Smooth muscle cell of the umbilical artery (primary cell): ENCODE measurements at places on chromosomes 7 and 10. TPM values are rescaled to one million over a fixed set of nuclear protein-coding genes. Genes with fewer than 3 reads are reported as not detected.

The SYT15 gene
- 0.05 and 0.59 TPM in 2 replicates for total RNA-seq

The UNC5B gene
- 43.4 and 46.3 TPM in 2 replicates for total RNA-seq

The PRF1 gene
- not detected in 2 replicates for total RNA-seq

The IFIT1B gene
- not detected in 2 replicates for total RNA-seq

The CACNB2 gene
- total RNA-seq: under 0.01 TPM in 1 of 2 replicates, not detected in the other

The RASA4B gene
- 0.59 and 2.5 TPM in 2 replicates for total RNA-seq

The PKD2L1 gene
- total RNA-seq: not detected in 2 replicates
